ENCODE measurements at places on chromosomes 3 and 15.
A peak's percentile ranks its signal among the peaks of the same experiment; 100 is the strongest.

DNA sequence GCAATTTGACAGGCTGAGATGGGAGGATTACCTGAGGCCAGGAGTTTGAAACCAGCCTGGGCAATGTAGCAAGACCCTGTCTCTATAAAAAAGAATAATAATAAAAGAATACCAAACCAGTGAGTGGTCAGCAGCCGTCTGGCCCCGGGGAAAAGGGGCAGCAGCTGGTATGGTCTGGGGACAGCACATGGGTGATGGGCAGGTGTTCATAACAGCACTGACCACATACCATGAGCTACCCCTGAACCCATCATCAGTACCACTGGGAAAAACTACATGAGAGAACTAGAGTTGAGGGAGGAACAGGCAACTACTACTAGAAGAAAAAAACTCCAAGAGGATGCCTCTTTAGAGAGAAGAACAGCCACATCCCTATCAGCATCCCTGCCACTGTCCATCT lies 40.7 kb downstream of the ARHGEF3 start:
- no peak for DNase-seq

- no peak for DNase-seq
These were observed 48.1 kb upstream of the TPM1 start for GRCh38 chr15:62994439-62994838.

DNA sequence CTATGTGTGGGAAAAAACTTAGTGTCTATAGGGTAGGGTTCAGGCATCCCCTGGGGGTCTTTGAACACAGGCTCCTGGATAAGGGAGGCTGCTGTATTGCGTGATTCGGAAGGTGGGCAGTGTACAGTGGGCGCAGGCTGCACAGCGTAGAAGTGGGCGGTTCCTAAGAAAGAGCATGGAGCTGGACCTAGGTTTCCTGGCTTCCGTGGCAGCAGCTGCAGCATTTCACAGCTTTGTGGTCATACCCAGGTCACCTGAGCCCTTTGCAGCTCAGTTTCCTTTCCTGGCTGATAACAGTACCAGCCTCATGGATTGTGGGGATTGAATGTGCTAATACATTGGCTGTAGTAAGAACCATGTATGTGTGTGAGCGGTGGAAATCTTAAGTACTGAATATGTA lies 22.2 kb downstream of the CFAP100 start:
- DNase-seq, result no peak

- DNase-seq, result no peak
These were observed 4.3 kb downstream of the RIOX2 start for GRCh38 chr3:97967966-97968365.

- no peak for DNase-seq
These were observed 322.3 kb downstream of the CNTN4 start for GRCh38 chr3:2420919-2421318.

DNA sequence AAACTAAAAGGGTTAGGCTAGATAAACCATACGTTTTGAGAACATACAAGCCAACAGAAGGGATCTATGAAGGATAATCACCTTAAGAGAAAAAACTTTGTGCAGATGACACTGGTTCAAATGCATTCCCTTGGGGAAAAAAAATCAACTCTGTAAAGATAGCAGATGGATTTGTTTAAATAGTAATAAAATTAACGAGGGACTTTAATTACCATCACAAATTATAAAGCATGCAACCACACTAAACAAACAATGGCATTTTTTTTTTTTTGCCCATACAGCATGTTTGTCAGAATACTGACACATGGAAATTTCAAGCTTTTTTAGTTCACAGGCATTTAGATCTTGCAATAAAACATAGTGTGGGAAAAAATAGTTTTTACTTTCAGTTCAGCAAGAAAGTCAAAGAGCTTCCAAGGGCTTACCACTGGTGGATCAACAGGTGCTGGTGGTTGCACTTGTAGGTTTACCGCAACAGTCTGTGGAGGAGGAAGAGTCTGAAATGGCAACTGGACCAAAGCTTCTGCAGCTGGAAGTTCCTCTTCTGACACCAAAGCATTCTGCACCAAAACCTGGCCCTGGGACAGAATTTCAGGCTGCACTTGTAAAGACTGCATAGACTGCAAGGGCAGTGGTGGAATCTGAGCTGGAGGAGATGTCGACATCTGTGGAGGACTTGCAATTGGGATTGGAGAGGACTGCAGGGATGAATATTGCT lies 53.1 kb downstream of the PHC3 start:
- no peak for DNase-seq

DNA sequence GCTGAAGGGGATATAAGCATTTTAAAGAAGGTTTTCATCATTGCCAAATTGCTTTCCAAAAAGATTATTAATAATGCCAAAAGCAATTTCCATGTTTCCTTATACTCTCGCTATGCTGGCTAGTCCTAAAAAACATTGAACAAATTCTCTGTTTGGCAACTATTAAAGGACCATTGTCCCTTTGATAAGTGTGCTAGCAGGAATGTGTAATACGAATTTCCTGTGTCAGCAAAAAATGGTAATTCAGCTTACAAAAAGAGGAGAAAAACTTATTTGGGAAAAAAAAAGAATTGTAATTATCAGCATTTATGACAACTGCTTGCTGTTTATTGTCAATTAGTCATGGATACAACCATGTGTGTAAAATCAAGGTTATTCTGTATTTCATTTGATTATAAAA lies 138.6 kb downstream of the TBL1XR1 start:
- no peak for DNase-seq

DNA sequence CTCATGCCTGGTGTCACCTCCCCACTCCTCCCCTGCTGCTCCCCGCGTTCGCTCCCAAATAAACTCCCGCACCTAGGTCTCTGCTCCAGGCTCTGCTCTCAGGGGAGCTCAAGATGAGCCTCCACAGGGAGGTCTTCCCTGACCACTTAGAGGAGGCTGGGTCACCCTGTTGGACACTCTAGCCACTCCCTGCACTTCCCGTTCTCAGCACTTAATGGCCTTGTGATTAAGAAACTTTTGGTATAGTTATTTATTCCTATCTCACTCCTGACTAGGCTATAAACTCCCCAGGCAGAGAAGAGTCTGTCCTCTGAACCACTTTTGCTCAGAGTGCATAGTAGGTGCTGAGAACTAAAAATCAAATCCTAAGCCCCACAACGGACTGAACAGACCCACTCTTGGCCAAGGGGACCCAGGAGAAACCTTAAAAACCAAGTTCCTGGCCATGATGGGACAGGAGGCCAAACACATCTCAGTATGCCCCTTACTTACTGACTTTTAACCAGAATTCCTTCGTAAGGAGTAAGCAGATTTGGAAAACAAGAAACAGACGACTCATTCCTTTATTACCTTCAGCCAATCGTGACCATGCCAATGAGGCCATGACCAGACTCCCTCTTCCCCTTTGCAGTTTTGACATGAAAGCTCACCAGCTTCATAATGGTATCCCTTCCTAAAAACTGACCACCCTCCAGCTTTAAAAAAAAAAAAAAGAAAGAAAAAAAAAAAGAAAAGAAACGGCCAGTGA lies 69.0 kb upstream of the HRH1 start:
- DNase-seq, result no peak

GRCh38 chr3:97131476-97131875 lies 317.1 kb downstream of the EPHA6 start:
- DNase-seq, result no peak

DNA sequence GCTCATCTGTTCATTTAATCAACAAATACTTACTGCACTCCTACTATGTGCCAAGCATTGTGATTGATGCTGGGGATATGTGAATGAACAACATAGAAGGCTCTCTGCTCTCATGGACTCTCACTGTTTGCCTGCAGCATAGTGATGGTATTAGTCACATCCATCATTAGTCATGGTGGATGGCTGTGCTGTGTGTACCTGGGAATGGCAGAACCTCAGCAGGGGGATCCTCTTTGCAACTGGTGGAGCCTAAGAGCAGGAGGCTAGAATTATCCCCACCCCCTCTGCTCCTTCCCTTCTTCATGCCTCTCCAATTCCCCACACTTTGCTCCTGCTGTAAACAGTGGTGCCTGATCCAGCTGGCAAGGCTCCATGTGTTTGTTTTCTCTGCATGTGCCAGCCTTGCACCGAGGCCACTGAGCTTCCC lies 20.5 kb downstream of the BOC start:
- no peak for DNase-seq

- DNase-seq, result no peak
These were observed 10.6 kb downstream of the RBMS3 start for GRCh38 chr3:29291260-29291981.

GRCh38 chr15:38551720-38552648 lies 12.6 kb downstream of the RASGRP1 start:
- DNase-seq, result no peak

- no peak for DNase-seq
These were observed 563.5 kb downstream of the PDCD6IP start for GRCh38 chr3:34361921-34362320.

DNA sequence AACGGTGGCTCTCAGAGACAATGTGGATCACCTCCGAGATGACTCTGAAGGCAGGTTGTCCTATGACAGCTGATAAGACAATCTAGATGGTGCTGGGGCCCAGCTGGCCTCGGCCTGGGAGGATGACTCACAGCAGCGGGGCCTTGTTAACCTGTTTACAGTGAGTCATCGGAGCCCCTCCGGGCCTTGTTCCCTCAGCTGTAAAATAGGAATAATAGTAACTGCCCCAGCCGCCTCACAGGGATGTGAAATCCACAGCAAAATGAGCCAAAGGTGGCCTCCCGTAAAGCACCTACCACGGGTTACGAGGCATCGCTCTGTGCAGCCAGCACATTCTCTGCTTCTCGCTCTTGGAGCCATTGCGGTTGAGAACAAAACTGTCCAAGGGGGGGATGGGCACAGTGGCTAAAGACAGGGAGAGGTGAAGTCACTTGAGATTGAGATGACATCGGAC lies 88.6 kb upstream of the RASGRF1 start:
- no peak for DNase-seq

- DNase-seq, result no peak
These were observed 32.0 kb downstream of the AP4E1 start for GRCh38 chr15:50940506-50940905.

- no peak for DNase-seq
These were observed 135.2 kb upstream of the BCL6 start for GRCh38 chr3:187880441-187880840.

GRCh38 chr3:39262846-39263245 lies 17.0 kb downstream of the CX3CR1 start:
- no peak for DNase-seq

DNA sequence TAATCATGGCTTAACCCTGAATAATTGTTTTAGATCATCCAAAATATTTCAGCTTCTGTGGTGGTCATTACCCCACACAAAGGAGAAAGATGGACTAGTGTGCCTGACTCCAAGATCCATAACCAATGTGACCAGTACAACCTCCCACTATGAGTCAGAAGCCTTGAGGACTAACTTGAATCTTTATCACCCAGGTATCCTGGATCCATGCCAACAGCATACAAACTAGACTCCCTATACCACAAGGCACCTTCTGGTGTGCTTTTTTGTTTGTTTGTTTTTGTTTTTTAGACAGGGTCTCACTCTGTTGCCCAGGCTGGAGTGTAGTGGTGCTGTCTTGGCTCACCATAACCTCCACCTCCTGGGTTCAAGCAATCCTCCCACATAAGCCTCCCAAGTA lies 317.7 kb downstream of the VPS13C start:
- DNase-seq, result no peak

DNA sequence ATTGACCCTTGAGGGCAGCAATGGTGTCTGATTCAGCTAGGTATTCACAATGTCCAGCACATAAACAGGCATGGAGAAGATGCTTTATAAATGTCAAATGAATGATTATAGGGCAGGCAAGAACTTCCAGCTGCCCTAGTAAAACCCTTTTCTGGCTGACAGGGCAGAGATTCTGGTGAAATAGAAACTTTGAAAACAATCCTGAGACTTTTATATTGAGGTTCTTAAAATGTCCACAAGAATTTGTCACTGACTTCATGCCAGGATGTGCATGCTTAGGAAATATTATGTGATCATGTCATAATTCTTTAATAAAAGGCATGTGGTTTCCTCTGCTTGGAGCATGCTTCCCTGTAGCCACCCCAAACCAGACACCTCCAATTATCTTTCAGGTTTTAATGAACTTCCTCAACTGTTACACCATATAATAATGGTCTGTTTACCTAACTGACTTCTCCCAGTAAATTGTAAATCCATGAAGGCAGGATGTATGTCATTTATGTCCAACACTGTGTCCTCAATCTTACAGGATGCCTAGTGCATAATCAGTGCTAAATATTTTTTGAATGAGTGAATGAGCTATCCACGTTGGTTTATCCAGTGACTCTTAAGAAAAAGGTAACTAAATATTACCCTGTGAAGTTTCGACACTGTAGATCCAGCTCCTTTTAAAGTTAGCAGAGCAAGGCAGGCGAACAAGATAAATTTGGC lies 43.4 kb upstream of the CLRN1 start:
- no peak for DNase-seq

DNA sequence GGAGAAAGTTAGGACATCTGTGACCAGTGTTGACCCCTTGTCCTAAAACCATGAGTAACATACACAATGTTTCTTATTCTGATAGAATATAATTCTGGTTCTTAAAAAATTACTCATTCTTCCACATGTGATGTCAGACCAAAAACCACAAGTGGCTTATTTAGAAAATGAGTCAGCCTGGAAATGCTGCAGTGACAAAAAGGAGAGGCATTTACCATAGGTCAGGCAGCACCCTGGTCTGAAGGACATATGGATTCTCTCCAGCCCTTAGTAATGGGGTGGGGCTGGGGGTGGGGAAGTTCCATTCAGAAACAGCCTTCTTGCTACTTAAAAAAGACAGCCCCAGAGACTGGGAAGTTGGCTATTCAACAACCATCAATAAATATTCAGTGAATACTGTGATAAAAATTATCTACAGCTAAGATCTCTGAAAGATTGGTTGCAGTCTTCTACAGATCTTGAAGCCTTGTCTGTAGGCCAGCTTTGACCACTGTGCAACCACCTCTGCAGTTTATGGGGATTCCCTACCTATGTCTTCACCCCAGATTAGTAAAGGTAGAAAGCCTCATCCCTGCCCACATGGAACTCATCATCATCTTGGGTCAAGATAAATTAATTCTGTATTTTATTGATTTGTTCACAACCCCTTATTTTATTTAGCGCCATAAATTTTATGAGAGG lies 34.9 kb upstream of the TIMP4 start:
- DNase-seq, result no peak

- DNase-seq, result no peak
These were observed 197.0 kb downstream of the KLF13 start for GRCh38 chr15:31523655-31524049.

- DNase-seq, result no peak
These were observed 68.7 kb downstream of the TRAK1 start for GRCh38 chr3:42159706-42160472.

- DNase-seq, result no peak
These were observed 8.5 kb upstream of the CCNB2 start for GRCh38 chr15:59096429-59096828.

DNA sequence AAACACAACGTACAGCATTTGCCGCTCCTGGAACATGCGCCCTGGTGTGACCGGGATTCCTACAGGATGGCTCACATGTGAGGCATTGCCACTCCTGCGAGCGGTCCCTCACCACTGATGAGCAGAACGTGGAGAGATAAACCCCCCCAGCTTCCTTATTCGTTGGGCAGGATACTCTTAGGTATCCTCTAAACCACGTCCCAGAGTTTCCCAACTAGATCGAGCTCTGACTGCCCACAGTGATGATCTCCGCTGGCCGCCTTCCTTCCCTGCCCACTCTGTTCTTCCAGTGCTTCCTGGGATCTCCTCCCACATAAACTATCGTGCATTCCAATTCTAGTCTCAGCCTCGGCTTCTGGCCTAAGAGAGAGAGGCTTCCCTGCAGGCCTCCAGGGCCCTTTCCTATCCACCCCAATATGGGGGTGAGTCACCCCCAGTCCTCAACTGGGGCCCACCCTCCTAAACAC lies 91.8 kb downstream of the TOP2B start:
- DNase-seq, result peak; percentile 45

Data from posterior cingulate gyrus (tissue), 11 donors.